ENCODE measurements at places on chromosomes 11 and 22.
A peak's percentile ranks its signal among the peaks of the same experiment; 100 is the strongest.

GRCh38 chr11:2794046-2794967, 91.3 kb downstream of the CDKN1C start:
- DNase-seq = no peak

GRCh38 chr11:64638018-64638665, 47.1 kb downstream of the SLC22A12 start:
- no peak for DNase-seq

- DNase-seq = no peak
Measured at GRCh38 chr11:78798663-78799062, 224.0 kb upstream of the NARS2 start.

DNA sequence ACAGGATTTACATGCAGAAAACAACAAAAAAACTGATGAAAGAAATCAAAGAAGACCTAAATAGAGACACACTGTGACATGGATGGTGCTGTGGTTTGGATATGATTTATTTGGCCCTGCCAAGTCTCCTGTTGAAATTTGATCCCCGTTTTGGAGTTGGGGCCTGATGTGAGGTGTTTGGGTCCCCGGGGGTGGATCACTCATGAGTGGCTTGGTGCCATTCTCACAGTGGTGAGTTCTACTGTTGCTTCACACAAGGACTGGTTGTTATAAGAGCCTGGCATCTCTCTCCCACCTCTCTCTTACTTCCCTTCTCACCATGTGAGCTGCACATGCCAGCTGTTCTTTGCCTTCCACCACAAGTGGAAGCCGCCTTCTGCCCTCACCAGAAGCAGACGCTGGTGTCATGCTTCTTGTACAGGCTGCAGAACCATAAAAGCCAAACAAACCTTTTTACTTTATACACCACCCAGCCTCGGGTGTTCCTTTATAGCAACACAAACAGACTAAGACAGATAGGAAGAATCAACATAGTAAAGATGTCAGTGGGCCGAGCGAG, 7.8 kb upstream of the RTL6 start:
- DNase-seq = no peak

- no peak for DNase-seq
Measured at GRCh38 chr11:111735262-111736116, 30.7 kb downstream of the PPP2R1B start.

GRCh38 chr11:8038811-8039529, 42.0 kb upstream of the TUB start:
- no peak for DNase-seq

DNA sequence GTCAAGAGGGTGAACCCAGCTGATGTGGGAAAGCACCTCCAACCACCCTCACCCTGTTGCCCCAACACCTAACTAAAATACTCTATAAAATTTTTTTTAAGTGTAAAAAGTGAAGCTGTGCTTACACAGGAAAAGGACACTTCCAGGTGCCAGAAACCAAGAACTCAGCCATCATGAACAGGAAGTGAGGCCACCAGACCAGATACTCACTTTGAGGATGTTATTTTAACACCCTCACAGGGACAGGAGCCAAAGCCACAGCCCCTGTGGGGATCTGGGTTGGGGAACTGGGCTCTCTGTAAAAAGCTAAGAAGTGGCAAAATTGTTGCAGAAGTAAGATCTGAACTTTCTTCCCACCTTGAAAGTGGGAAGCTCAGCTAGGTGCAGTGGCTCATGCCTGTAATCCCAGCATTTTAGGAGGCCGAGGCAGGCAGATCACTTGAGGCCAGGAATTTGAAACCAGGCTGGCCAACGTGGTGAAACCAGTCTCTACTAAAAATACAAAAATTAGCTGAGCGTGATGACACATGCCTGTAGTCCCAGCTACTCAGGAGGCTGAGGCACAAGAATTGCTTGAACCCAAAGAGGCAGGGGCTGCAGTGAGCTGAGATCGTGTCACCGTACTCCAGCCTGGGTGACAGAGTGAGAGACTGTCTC, 3.8 kb downstream of the RSPH14 start:
- peak; percentile 84 for DNase-seq

DNA sequence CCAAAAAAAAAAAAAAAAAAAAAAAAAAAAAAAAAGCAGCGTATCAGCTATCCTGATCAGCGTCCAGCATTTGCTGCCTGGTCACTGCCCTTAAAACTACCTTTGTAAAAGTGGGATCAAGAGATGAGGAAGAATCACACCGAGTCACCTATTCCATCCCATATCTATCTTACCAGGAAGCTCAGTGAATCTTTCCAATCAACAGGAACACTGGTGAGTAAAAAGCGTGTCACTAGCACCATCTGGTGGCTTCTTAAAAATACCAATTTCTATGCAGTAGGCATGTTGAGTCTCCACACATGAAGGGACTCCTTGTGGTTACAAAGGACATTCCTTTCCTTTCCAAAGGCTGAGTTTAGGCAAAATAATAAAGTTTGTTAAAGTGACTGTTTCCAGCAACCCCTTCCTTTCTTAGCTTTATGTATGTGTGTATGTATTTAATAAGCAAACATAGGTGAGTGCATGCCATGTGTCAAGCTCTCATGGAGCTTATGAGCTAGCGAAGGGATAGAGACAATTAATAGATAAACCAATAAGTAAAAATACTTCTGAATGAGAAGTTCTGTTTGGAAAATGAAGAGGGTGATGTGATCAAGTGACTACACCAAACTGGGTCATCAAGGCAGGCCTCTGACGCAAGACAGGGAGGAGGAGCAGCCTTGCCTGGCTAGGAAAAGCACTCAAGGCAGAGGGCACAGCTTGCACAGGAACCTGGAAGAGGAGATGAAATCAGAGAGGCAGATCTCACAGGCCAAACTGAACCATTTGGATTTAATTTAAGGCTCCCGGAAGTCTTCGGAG, 13.9 kb upstream of the TP53AIP1 start:
- DNase-seq = no peak

- DNase-seq = no peak
Measured at GRCh38 chr11:71482746-71483364, 29.9 kb downstream of the NADSYN1 start.

- DNase-seq = no peak
Measured at GRCh38 chr11:5197536-5197935, 2.9 kb downstream of the OR51V1 start.

- DNase-seq = no peak
Measured at GRCh38 chr22:28231441-28231840, 312.4 kb upstream of the PITPNB start.

DNA sequence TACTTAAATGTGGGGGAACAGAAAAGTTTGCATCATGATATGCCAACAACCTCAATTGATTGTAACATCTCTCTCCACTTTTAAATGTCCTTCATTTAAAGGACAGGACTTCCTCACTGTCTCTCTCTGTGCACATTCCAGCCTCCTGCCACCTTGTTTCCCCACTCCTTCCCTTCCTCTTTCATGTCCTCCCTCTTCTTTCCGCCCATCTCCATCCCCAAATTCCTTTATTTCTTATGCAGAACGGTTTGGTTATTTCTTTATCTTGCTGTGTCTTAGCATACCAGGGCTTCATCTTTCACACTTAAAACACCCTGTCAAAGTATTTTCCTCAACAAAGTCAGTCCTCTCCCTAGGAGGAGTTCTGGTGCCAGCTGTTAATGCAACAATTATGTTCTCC, 293.8 kb downstream of the NXPE2 start:
- DNase-seq = no peak

GRCh38 chr11:44456544-44457300, 108.7 kb upstream of the CD82 start:
- no peak for DNase-seq

DNA sequence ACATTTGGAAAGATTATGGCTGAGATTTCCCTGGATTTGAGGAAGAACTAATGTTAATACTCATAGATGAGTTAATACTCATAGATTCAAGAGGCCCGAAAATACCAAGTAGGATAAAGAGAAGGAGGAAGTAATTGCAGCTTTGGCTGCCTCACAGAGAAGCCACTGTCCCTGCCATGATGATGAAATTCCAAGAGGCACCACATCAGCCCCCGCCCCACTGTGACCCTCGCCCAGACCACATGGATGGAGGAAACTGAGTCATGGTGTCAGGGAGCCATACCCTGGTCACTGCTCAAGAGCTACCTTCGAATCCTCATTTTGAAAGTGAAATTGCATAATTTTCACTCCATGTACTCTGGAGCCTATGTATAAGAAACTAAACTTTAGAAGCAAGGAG, 92.9 kb upstream of the SLC22A12 start:
- DNase-seq = no peak

Measured in naive thymus-derived CD8-positive, alpha-beta T cell (primary cell).